ENCODE measurements at places on chromosomes 3 and 15.

- no peak for DNase-seq
Measured at GRCh38 chr3:15284121-15284889, 48.1 kb downstream of the SH3BP5 start.

GRCh38 chr15:71585159-71585558 lies 225.2 kb upstream of the NR2E3 start:
- DNase-seq: no peak

- no peak for DNase-seq
Measured at GRCh38 chr3:78644847-78645246, 1123.0 kb downstream of the ROBO1 start.

GRCh38 chr3:157447026-157447694 lies 10.5 kb downstream of the PTX3 start:
- DNase-seq: no peak

DNA sequence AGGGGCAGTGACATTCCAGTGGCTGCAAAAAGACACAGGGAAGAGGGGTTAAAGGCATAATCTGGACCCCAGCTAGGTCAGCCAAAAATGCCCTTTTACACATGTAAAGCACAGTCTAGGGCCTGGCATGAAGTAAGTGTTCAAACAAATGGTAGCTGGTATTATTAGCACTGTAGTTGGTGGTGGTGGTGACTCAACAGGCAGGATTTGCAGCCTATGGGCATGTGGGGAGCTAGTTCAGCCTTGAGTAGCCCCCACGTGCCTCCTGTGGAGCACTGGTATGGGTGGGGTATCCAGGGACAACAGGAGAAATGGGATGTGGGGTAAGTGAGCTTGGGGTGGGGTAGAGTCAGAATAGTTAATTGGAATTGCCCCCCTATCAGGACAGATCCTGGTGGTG lies 27.6 kb downstream of the DNASE1L3 start:
- DNase-seq: no peak

DNA sequence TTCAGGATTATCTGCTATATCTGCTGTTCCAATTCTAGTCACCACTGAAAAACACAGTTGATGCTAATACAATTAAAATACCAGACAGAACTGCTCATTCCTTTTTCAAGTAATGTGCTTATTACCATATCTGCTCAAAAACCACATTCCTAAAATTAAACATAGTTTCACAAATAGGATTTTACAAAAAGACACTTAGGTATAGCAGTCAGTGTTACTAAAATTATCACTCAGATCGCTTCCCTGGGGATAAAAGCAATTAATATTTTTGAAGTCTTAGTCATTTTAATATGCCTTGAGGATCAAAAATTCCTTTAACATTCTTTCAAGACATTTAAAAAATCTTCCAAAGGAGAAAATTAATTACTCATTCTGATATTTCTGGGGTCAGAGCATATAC lies 71.5 kb downstream of the RAD18 start:
- DNase-seq: no peak

- no peak for DNase-seq
Measured at GRCh38 chr3:73114711-73115110, 53.3 kb downstream of the EBLN2 start.

DNA sequence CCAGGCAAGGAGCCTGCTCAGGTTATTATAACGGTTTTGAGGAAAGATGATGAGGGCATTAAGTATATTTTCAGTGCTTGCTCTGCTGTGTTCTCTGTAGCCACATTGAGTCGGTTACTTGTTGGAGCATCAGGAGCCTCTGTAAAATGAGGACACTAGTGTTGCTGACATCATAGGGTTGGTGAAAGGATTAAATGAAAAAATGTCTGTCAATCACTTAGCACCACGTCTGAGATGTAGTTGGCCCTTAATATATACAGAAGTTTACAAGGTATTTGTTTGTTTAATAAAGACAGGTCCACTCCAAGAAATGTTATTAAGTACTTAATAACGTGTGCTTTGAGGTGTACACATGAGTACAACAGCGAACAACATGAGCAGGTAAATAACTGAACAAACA lies 735 bp upstream of the SLC25A26 start:
- no peak for DNase-seq

GRCh38 chr3:15329046-15330005 lies 3.1 kb downstream of the SH3BP5 start:
- no peak for DNase-seq

- no peak for DNase-seq
Measured at GRCh38 chr3:159245871-159246270, 444.0 kb downstream of the MFSD1 start.

- no peak for DNase-seq
Measured at GRCh38 chr3:181558870-181559269, 152.9 kb upstream of the SOX2 start.

- DNase-seq: no peak
Measured at GRCh38 chr3:98903705-98904481, 2.4 kb upstream of the DCBLD2 start.

- DNase-seq: no peak
Measured at GRCh38 chr15:99432271-99433025, 133.3 kb upstream of the MEF2A start.

DNA sequence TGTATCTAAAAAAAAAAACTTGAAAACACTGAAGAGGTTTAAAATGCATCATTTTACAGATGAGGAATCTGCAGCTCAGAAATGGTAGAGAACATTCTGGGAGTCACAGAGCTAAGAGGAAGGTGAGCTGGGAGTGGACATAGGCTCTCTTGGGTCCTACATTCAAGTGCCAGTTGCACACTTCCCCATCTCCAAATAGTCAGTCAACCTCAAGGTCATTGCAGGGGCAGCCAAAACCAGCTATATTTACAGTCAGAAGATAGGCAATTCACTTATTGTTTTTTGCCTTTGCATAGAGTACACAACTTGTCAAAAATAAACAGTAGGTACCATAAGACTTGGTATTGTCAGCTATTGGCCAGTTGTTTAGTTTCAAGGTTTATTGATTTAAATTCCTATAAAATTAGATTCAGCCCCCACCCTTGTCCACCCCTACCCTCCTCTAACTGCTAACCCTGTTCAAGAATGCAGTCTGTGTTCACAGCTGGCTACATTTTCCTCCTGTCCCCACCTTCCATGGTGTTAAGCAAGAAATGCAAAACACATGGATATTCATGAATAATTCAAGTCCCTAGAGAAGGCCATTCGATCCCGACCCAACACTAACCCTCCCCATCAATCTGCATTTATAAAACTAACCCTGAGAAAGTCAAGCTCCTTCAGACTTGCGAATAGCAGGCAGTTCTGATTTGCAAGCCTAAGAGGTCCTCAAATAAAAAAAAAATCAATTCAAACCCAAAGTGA lies 567.0 kb upstream of the MCTP2 start:
- no peak for DNase-seq

GRCh38 chr3:151584566-151584965 lies 123.7 kb upstream of the IGSF10 start:
- no peak for DNase-seq

GRCh38 chr15:90659481-90659880 lies 57.7 kb upstream of the BLM start:
- DNase-seq: no peak

- DNase-seq: no peak
Measured at GRCh38 chr3:183315739-183316138, 62.7 kb downstream of the B3GNT5 start.

DNA sequence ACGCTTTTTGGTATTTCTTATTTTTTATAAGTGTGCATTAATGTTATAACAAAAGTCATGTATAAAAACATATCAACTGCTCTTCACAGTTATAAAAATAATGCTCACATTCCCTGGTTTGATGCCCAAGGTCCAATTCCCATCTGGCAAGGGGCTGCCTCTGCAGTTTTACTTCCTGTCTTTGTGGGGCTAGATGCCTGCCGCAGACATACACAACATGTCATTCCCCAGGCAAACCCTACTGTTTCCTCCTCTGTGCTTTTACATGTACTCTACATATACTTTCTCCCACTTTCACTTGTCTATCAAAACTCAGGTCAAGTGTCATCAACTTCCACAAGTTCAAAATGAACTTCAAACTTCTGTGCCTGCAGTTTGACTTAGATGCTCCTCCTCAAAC lies 60.5 kb upstream of the ETV5 start:
- DNase-seq: no peak

DNA sequence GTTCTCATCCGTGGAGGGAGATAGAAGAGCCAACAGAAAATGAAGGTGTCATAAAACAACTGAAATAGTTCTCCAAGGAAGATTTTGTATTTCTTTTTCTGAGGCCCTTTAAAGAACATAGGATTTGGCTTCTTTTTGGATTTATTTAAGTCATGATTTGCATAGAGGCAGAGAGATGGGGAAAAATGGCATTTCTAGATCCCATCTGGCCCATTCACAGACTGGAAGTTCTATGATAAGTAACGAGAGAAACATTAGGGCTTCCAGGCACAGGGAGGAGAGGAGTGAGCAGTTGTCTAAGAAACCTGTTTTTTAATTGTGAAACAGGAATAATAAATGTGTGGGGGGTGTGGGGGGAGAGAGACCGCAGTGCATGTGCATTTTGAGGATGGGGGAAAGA lies 285.8 kb upstream of the LMCD1 start:
- no peak for DNase-seq

DNA sequence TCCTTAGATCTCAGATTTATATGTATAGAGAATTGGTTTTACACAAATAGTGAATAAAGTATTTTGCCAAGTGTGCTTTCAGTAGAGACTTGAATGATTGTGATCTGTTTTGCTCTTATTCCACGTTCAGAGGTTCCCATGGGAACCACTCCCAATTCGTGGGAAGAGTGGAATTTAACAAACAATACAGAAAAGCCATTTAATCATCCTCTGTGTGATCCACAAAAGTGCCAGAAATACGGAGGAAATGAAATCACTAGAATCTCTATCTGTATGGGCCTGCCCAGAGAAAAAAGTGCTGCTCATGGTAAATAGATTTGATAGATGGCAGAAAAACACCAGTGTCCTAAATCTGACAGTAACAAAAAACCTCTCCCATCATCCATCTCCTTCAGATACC lies 56.0 kb downstream of the CNTN4 start:
- no peak for DNase-seq

GRCh38 chr3:136070334-136070733 lies 104.8 kb downstream of the PPP2R3A start:
- no peak for DNase-seq

DNA sequence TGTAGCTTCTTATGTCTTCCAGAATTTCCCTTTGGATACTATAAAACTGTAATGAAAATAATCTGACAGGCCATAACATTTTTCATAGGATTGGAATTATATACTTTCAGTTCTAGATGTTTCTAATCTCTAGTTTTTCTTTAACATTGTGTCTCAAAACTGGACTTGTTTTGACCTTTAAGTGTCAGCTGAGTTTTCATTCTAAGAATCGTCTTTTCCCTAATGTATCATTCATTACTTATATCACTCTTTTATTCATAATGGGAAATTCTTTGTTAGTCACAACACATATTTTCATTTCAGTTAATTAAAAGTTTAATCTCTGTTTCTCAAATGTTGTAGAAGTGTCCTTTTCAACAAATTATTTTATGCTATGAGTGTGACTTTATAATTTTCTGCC lies 11.9 kb downstream of the GPR171 start:
- no peak for DNase-seq

GRCh38 chr3:124032311-124032880 lies 40.5 kb upstream of the ROPN1 start:
- no peak for DNase-seq

- no peak for DNase-seq
Measured at GRCh38 chr3:38731522-38731921, 82.0 kb upstream of the SCN5A start.

DNA sequence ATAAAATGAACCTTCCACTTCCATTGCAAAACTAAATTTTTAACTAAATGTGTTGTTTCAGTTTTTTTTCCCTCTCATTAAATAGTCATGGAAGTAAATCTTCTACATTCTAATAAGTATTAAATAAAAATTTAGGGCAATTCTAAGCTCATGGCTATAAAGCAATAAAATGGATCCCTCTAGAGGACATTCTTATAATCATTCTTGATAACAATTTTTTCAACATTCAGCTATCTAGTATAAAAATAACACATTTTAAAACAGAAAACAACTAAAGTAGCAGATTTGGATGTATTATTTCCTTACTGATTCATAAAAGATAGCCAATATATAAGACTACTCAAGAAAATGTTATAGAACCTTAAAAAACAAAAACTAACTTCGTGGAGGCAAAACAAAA lies 393.1 kb downstream of the PLOD2 start:
- DNase-seq: no peak

GRCh38 chr3:177522051-177522450 lies 324.8 kb upstream of the TBL1XR1 start:
- DNase-seq: no peak

GRCh38 chr15:92770641-92771040 lies 115.1 kb upstream of the FAM174B start:
- DNase-seq: no peak

DNA sequence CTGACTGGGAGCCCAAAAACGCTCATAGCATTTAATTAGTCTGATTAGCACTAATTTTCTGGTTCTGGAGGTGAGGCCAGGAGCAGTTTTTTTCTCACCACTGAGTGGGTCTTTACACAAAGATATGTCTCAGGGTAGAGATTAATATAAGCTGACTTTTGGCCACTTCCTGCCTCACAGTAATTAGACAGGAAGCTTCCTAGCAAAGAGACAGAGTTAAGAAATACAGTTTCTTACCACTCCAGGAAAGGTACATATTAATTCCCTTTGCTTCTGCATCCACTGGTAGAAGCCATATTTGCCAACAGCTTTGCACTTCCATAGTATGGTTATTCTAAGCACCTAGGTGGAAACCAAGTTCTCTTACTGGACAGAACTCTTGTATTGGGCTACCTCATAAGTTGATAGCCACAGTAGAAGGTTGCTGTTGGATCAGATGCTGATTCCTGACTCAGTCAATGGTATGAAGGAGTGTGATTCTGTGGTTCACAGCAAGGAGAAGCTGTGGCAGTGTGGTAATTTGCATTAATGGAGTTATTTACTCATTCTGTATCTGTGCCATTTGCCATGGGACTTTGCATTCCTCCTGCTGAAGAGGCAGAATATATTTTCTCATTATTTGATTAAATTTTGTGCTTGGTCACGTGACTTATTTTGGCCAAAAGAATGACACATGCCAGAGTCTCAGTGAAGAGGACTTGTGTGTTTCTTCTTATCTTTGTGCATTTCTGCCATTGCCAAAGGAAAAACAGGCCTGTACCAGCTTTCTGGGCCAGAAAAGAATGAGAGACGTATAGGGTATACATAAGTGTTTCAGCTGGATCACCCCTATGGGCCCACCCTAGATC lies 17.5 kb upstream of the ZBTB20 start:
- no peak for DNase-seq

- DNase-seq: no peak
Measured at GRCh38 chr3:106261396-106261795, 392.6 kb upstream of the CBLB start.

GRCh38 chr3:70822669-70823068 lies 510.2 kb upstream of the MDFIC2 start:
- DNase-seq: no peak

- no peak for DNase-seq
Measured at GRCh38 chr3:171880101-171880870, 37.1 kb downstream of the TMEM212 start.
